ENCODE measurements at places on chromosomes 11 and 22. TPM values are rescaled to one million over a fixed set of nuclear protein-coding genes. Genes with fewer than 3 reads are reported as not detected.

Gene OR8D4
- total RNA-seq: not detected

Gene OR51B6
- total RNA-seq: not detected

Gene OR9I1
- total RNA-seq: not detected

Gene AIFM3
- total RNA-seq: 2.6 TPM

Gene LUZP2
- total RNA-seq: under 0.01 TPM

Gene MS4A6A
- total RNA-seq: 0.15 TPM

Gene OR8G5
- not detected for total RNA-seq

Gene KAT5
- total RNA-seq: 45.4 TPM

Gene OAF
- total RNA-seq: 139 TPM

Gene CCDC88B
- 1.0 TPM for total RNA-seq

Gene FOLR1
- 0.33 TPM for total RNA-seq

Gene MPPED2
- total RNA-seq: 0.44 TPM

Gene CCDC116
- 0.15 TPM for total RNA-seq

Gene ADSL
- total RNA-seq: 95.3 TPM

Gene OR51B5
- total RNA-seq: 0.29 TPM

Gene UBQLN3
- 0.15 TPM for total RNA-seq

Gene CCDC73
- total RNA-seq: not detected

Gene FOLH1
- total RNA-seq: 0.17 TPM

Gene P4HA3
- 3.1 TPM for total RNA-seq

Gene IGLL1
- not detected for total RNA-seq

Gene P2RX3
- total RNA-seq: not detected

Gene TECTA
- 0.87 TPM for total RNA-seq

Gene BTG4
- not detected for total RNA-seq

Gene DEUP1
- not detected for total RNA-seq

Gene MRGPRX3
- not detected for total RNA-seq

Gene SLC17A6
- not detected for total RNA-seq

Gene CARD16
- total RNA-seq: 15.3 TPM

Gene APOA4
- total RNA-seq: not detected

Gene CARD18
- not detected for total RNA-seq

Gene C11orf87
- not detected for total RNA-seq

Gene SORL1
- total RNA-seq: 1.5 TPM

Gene SLC22A12
- total RNA-seq: not detected

Gene SHISAL1
- total RNA-seq: 1.2 TPM

Gene CREB3L1
- total RNA-seq: 56.1 TPM

Gene OR10D3
- not detected for total RNA-seq

Gene PATE2
- total RNA-seq: 0.29 TPM

Gene ROBO4
- total RNA-seq: 1.3 TPM

Gene RAD9A
- total RNA-seq: 5.8 TPM

Gene GLB1L3
- not detected for total RNA-seq

Gene MUC6
- total RNA-seq: under 0.01 TPM

Gene OR4D6
- not detected for total RNA-seq

Gene ENTHD1
- total RNA-seq: not detected

Gene KDELR3
- 135 TPM for total RNA-seq

Gene GLYATL1
- total RNA-seq: 1.2 TPM

Gene GLB1L2
- 0.15 TPM for total RNA-seq

Gene SCN4B
- total RNA-seq: 0.44 TPM

Gene KCNJ1
- under 0.01 TPM for total RNA-seq

All from smooth muscle cell of trachea (primary cell).